Activated effector memory CD4-positive, alpha-beta T cell treated with anti-CD3 and anti-CD28 coated beads, Interleukin-2, amount 50 U/mL, for 16 hours (primary cell): ENCODE measurements at places on chromosomes 12 and 14.

GRCh38 chr12:12286441-12286840 lies 19.6 kb upstream of the LRP6 start:
- DNase-seq, result no peak

GRCh38 chr14:97251491-97252155 lies 454.4 kb downstream of the VRK1 start:
- DNase-seq, result no peak

GRCh38 chr14:33612197-33612505 lies 338.7 kb downstream of the EGLN3 start:
- no peak for DNase-seq

DNA sequence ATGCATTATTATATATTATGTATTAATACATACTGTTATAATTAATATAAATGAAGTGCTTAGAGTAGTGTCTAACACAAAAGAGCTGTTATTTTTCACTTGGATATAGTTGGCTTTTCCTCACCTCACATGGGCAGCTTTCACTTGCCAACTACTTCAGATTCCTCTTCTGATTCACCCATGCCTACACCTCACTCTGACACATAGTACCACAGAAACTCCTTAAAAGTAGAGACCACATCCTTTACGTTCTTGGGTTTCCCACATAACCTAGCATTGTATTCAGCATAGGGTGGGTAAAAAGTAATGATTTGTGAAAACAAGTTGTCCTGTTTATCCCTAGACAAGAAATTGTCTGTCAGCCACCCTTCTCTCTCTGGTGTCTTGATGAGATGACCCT lies 61.0 kb downstream of the DIO2 start:
- DNase-seq, result no peak

- DNase-seq, result no peak
These were observed 241.5 kb downstream of the SUDS3 start for GRCh38 chr12:118617611-118618450.

GRCh38 chr14:105161309-105161708 lies 7.3 kb downstream of the JAG2 start:
- no peak for DNase-seq
